ENCODE measurements at places on chromosomes 3 and 15.

- DNase-seq, result no peak
These were observed 44.4 kb upstream of the SSR3 start for GRCh38 chr3:156599089-156599874.

DNA sequence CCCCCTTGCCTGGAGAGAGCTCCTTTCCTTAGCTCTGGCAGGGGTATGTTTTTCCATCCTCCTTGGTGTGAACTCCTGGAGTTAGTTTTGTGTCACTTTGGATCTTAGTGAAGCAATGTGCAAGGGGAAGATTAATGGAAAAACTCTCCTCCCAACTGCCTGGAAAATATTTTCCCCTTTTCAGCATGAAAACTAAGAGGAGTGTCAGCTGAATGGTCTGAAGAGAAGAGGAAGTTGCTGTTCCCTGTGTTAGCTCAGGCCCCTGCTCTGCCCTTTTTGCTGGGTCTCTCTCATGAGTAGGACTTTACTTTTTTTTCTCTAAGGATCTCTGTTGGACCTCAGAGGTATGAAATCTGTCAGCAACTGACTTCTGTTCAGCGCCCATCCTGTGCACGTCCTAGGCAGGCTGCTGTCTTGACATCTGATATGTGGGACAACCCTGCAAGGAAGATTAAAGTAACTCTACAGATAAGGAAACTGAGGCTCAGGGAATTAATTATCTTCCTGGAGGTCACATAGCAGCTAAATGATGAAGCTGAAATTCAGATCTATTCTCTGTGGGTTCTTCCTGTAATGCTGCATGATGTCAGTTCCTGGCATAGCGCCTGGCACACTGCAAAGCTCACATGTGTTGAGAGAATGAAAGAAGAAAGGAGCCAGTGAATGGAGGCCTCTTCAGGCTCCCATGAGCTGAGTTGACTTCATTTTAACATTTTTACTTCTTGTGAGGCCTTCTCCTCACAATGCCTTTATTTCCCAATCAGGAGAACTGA, 109.7 kb upstream of the GALNT15 start:
- peak; percentile 92 for DNase-seq

GRCh38 chr15:51718219-51718618, 19.2 kb downstream of the LYSMD2 start:
- DNase-seq, result no peak

- no peak for DNase-seq
These were observed 505.7 kb upstream of the ADAMTS9 start for GRCh38 chr3:65193531-65193930.

DNA sequence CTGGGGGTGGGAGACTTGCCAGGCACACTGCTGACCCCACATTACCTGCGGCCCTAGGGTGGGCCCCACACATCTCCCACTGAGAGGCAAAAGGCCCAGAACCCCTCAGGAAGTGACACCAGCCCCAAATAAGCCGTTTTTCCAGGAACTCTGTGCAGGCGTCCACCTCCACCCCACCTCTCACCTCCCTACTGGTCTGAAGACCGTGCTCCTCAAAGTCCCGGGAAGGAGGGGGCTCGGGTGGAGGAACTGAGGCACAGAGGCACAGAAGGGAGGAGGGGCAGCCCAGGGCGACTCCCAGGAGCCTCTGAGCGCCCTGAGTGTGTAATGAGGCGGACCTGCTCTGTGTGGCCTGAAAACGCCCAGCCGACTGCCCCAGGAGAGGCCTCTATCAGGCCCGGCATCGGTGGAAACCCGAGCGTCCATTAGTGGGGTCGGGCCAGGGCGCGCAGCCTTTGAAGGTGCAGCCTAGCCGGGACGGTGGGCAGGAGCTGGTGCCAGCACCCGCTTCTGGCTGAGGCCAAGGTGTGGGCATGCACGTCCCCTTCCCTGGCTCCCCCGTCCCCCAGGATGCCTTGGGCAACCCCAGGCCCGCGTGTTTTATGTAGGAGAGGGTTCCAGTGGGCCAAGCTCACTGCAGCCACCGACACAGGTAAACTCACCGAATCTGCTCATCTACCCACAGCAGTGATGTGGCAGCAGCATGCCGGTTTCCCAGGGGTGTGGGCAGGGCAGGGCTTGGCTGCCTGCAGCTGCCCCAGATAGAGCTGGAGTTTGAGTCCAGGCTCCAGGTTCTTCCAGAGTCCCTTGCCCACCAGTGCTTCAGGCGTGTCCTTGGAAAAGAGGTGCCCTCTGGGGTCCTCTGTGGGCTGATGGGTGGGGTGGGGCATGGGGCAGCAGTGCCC, 55.8 kb downstream of the DNAJB8 start:
- DNase-seq, result no peak

DNA sequence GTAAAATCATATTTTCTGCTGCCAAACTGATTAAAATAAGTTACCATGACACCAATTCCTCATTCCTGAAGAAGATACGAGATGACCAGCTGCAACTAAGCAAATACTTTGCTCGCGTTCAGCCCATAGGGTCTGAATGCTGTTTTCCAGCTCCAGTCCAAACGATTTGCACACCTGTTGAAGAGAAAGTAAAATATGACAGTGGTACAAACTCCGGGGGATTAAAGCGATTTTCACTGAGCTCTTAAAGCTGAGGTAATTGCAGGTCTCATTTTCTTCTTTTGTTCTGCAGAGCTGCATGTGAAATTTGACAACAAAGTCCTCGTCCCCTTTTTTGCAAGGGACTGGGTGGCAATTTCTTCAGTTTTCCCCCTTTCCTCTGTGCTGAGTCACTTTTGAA, 118.4 kb downstream of the NR2F2 start:
- no peak for DNase-seq

DNA sequence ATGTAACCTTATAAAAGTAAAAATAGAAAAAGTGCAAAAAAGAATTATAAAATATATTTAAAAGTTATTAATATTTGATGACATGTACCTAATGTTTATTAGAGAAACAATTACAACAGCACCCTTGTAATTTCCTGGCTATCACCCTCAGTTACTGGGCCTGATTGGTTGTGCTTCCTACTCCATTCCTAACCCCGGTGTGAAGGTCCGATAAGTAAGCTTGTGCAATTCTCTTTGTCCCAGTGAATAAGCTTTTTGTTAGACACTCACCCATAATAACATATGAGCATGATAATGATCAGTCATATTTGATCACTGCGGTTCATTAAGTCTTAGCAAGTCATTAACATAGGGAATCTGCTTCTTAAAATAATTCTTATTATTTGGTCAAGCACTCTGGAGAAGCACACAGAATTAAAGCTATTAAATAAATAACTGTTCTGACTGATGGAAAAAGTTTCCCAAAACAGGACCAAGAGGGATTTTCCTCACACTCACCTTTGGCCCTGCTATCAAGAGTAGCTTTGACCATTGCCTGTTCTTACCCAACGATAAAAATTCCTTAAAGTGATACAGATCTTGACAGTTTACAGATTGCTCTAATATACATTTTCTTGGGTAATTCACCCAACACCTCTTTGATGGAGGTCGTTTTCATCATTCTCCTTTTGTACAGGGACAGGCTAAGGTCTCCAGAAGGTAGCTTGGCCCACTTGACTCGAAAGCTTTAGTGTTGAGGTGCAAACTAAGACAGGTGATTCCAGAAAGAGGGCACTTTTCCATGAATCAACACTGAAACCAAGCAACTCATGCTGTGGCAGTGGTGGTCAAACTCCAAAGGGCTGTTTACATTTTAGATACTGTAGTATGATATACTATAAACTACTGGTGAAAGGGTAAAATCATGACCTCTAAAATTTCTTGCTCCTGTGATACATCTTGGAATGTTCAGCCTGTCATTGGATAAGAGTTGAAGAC, 543.0 kb upstream of the KCNMB2 start:
- no peak for DNase-seq

DNA sequence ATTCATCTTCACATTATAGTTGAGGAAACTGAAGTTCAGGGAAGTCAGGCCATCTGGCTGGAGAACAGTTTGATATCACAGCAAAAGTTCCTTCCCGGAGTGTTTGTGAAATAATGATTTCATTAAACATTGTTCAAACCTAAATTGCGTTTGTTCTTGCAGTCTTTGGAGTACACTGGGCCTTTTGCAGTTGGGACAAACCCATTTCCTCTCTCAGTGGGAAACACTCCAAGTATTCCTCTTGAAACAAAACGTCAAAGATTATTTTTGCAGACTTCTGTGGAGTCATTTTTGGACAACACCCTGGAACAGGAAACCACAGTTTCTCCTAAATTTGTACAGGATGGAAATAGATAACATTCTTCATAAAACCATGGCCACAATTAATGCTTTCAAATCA, 287.5 kb downstream of the PTPRG start:
- peak; percentile 93 for DNase-seq

GRCh38 chr15:38514601-38515000, 50.0 kb downstream of the RASGRP1 start:
- DNase-seq, result no peak

DNA sequence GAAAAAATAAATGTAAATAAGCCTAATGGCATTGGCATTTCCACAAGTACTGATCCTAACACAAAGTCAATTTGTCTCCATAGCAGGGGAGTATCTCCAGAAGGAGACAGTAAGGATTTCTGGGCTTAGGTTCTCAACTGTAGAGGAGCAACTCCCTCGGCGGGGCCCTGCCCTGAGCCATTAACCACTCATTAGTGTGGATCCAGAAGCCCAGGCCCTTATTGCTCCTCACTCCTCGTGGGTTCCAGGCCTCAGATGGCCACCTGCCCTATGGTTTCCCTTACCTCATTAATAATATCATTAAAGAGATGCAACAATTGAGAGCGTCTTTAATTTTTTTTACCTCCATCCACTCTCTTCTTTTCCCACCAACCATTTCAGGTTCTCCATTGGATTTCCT, 85.3 kb upstream of the CLDN18 start:
- no peak for DNase-seq

DNA sequence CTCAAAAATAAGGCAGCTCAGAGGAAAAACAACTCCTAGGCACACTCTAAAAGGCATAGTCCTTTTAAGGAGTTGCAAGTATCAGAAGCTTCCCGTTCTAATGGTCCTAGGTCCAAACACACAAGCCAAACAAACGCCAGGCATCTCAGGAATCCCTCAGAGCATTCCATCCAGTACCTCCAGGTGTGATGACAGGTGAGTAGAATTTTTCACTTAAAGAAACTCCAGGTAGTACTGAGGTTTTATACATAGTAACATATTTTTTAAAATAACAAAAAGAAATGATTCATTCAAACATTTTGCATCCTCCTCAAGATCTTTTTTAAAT, 1092.3 kb downstream of the TUSC7 start:
- no peak for DNase-seq

- no peak for DNase-seq
These were observed 228.2 kb downstream of the TBL1XR1 start for GRCh38 chr3:176969066-176969465.

DNA sequence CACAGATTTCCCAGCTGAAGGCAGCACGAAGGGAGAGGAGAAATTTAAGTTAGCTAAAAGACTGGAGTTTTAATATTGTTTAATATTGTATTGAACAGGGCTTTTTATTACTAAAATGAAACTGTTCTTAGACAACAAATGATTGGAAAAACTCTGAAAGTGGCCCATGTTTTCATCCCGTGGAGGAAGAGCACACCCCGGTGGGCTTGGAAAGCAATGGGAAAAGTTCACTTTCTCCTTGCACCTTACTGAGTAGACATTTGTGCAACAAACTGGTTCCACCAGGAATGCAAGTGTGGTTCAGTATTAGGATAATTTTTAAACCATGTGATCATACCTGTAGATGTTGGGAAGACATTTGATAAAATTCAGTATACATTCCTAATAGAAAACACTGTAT, 8.2 kb upstream of the ESYT3 start:
- DNase-seq, result no peak

DNA sequence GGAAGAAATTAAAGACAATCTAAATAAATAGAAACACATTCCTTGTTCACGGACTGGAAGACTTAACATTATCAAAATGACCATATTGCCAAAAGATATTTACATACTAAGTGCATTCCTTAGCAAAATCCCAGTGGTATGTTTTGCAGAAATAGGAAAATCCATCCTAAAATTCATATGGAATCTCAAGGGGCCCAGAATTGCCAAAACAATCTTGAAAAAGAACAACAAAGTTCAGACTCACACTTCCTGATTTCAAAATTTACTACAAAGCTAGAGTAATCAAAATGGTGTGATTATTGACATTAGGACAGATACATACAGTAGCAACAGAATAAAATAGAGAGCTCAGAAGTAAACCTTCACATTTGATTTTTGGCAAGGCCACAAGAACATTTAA, 515.5 kb downstream of the OCA2 start:
- DNase-seq, result no peak

- DNase-seq, result no peak
These were observed 138.5 kb upstream of the ABI3BP start for GRCh38 chr3:101131767-101132166.

DNA sequence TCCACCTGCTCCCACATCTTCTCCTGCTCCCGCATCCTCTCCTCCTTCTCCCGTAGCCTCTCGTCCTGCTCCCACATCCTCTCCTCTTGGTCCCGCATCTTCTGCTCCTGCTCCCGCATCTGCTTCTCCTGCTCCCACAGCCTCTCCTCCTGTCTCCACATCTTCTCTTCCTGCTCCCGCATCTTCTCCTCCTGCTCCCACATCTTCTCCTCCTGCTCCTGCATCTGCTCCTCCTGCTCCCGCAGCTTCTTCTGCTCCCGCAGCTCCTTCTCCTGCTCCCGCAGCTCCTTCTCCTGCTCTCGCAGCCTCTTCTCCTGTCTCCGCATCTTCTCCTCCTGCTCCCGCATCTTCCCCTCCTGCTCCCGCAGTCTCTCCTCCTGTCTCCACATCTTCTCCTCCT, 5.8 kb downstream of the GOLGA6L2 start:
- no peak for DNase-seq

GRCh38 chr3:161096771-161097367, 8.3 kb downstream of the B3GALNT1 start:
- no peak for DNase-seq

GRCh38 chr15:62477929-62478328, 312.8 kb upstream of the C2CD4B start:
- no peak for DNase-seq

GRCh38 chr3:175956964-175957363, 1097.8 kb downstream of the NAALADL2 start:
- DNase-seq, result no peak

GRCh38 chr3:77931255-77932009, 891.5 kb downstream of the ROBO2 start:
- no peak for DNase-seq

GRCh38 chr15:38886315-38887163, 321.9 kb upstream of the RASGRP1 start:
- peak; percentile 71 for DNase-seq

DNA sequence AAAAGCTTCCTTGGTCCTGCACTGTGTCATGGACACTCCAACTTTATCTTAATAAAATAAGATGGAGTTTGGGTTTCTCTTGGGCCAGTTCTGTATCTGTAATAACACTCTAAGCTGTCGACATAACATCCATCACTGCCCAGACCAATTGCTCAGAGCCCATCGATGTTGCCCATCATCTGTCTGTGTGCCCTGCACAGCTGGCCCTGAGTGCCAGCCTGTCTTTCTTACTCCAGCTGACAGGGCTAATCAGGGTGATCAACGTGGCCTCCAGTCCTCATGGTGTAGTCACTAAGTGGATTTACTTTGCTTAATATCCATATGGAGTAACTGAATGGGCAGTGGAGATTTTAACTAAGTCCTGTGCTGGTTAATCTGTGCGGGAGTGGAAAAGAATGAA, 419.8 kb upstream of the TPM1 start:
- no peak for DNase-seq

- peak; percentile 70 for DNase-seq
These were observed 140.8 kb downstream of the SMAD6 start for GRCh38 chr15:66842710-66843441.

GRCh38 chr15:64426845-64427465, 33.4 kb upstream of the ZNF609 start:
- peak; percentile 64 for DNase-seq
